ENCODE measurements at places on chromosomes 11 and 22.

GRCh38 chr22:41713004-41713403 is 13.7 kb downstream of the MEI1 start:
- no peak for DNase-seq

DNA sequence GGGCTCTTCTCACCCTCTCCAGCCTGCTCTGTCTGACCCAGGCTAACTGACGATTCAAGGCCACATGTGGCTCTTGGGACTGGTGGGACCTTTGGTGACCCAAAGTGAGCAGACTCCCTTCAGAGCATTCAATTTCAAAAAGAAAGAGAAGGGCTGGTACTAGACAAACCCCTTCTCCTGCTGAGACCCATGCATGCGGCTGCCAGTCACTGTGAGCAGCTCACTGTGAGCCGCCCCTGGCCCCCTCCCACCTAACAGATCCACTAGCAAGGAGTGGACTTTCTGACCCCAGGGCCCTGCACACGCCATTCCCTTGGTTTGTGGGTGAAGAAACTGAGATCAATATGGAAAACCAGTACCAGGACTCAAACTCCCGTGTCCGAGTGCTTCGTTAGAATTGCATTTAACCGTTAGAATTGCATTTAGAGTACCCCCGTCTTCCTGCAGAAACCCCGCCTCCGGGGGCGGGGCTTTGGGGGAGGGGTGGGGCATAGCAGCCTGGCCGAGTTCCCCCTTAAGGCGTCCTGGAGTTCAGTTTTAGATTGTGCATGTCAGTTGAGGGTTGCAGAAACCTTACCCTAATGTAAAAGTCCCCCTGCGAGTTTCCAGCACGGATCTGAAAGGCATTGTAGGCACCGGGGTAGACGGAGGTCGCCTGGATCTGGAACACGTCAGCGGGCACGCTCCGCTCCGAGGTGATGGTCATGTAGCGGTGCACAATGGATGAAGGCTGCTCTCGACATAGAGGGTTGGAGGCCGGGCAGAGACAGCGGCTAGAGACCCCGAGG is 5.1 kb downstream of the EFEMP2 start:
- DNase-seq = no peak

- no peak for DNase-seq
Observed at GRCh38 chr11:61926235-61926634, 8.9 kb upstream of the RAB3IL1 start.

- DNase-seq = no peak
Observed at GRCh38 chr11:128895526-128895925, 4.4 kb downstream of the KCNJ5 start.

DNA sequence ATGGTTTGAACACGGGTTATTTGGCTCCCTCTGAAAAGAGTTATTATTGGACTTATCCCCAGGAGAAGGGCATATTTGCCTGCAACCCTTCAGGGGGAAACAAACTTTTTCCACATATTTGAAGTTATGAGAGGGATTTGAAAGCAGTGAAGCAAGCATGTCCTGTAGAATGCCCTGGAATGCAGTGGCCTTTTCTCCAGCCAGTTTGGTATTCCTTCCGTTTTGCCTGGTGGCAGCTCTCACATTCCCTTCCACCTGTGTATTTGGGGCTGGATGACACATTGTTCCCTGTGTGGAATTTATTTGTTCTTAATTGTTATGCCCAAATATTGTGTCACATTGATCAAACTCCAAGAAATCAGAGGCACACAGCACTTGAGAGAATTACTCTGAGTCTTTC is 59.0 kb downstream of the OSBP2 start:
- DNase-seq = no peak
